Stimulated activated CD4-positive, alpha-beta T cell treated with anti-CD3 and anti-CD28 coated beads, Interleukin-1b, Interleukin-23, amount 100 ng/mL, for 24 hours (primary cell): ENCODE measurements at places on chromosomes 2 and 18.

DNA sequence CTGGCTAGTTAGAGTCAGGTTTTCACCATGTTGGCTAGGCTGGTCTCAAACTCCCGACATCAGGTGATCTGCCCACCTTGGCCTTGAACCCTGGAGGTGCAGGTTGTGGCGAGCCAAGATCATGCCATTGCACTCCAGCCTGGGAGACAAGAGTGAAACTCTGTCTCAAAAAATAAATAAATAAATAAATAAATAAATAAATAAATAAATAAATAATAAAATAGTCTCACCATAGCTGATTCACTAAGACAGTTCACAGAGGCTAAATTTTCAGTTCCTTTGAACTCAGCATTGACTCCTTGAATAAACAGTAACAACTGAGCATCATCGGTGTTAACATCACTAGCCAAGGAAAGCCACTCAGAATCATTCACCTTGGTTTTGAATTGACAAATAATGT lies 32.7 kb downstream of the GNAL start:
- no peak for DNase-seq

- no peak for DNase-seq
Observed at GRCh38 chr2:188203776-188204175, 87.9 kb upstream of the GULP1 start.

DNA sequence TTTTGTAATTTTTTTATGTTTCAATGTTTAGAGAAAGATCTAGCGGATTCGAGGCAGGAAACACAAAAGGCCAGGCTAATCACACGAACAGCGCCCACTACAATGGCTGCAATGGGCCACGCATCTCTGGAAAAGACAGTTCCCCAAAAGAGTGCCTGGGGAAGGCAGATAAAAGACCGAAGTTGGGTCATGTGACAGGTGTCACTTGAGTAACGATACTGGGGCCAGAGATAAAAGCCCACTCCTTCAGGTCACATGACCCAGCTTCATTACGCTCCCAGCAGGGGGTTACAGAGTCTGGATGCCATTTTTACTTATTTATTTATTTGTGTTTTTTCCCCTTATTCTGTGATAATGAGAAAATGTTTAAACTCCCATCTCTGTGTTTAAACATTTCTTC lies 95.4 kb downstream of the CDK15 start:
- no peak for DNase-seq

GRCh38 chr2:196372276-196372809 lies 201.0 kb upstream of the STK17B start:
- DNase-seq: no peak

- DNase-seq: no peak
Observed at GRCh38 chr18:13267431-13267873, 48.9 kb downstream of the LDLRAD4 start.

- DNase-seq: no peak
Observed at GRCh38 chr2:241195506-241196130, 7.1 kb downstream of the ANO7 start.

DNA sequence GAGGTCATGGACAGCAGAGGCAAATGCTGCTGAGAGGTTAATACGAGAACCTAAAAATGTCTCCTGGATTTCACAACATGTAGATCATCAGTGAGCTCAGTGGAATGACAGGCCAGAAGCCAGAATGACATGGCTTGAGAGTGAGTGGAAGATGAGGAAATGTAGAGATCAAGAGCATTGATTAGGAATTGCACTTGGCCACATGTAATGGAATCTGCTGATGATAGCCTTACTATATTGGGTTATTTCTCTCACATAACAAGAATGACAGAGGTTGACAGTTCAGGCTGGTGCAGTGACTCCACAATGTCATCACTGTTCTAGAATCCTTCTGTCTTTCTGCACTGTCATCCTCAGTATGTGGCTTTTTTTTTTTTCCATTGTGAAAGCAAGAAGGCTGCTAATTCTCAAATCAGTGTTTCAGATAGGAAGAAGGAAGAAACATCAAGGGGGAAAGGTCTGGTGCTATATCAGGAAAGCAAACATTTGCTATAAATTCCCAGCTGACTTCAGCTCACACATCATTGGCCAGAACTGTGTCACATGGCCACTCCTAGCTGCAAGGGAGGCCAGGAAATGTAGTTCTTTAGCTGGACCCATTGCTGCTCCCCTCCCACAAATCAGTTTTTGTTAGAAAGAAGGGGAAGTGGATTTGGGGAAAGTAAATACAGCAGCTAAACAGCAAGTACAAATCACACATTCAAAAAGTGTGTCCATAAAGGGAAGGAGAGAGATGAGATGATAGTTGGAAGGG lies 127.2 kb downstream of the FAM161A start:
- DNase-seq: no peak
